Stimulated activated CD8-positive, alpha-beta memory T cell treated with anti-CD3 and anti-CD28 coated beads, Interleukin-2, amount 100 ng/mL, for 1 hour (primary cell): ENCODE measurements at places on chromosomes 16 and 17.

- no peak for DNase-seq
Measured at GRCh38 chr17:72425133-72425793, 304.4 kb downstream of the SOX9 start.

GRCh38 chr17:17387017-17387497, 83.9 kb downstream of the NT5M start:
- no peak for DNase-seq

DNA sequence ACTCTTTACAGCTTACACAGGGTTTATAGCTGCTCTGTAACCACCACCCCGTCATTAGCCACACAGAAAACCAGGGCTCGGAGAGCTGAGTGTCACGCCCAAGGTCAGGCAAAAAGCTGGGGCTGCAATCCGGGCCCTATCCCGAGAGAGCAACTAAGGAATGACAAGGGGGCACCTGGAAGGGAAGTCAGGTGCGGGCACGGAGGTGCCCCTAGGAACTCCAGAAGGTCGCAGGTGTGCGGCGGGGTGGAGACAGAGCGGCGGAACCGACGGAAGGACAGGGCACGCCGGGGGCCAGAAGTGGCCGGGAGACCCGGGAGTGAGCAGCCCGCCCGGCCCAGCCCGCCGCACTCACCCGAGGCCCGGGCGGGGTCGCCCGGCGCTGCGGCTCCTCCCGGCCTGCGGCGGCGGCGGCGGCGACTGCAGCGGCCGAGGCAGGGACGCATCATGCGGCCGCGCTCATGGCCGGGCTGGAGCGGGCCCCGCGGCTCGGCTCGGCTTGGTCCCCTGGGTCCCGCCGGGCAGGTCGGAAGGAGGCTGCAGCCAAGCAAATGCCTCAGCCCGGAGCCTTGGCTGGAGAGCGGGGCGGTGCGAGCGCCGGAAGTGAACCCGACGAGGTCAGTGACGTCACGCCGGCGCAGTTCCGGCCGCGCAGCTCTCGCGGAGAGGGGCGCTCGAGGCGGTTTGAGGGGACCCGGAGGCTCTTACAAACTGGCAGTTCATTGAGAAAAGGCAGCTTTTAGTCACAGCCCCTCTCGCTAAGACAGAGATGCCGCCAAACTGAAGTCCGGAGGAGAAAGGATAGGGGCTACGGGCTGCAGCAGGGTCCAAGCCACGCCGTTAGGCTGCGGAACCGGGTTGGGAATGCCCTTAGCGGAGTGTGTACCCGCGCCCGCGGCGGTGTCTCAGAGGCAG, at the start of gene ZDHHC7:
TSS of gene ZDHHC7 (minus strand) at position 605 of the 915 bp plus-strand sequence. CDS start 20,917 bp downstream, outside the sequence.
- peak; percentile 81 for DNase-seq

GRCh38 chr17:50767446-50767845, at the start of gene ANKRD40CL:
Gene ANKRD40CL (minus strand): TSS chr17:50767518. CDS start chr17:50766913, 605 bp downstream.
- DNase-seq: no peak

GRCh38 chr17:38591759-38592241, 14.0 kb downstream of the SRCIN1 start:
- DNase-seq: no peak

DNA sequence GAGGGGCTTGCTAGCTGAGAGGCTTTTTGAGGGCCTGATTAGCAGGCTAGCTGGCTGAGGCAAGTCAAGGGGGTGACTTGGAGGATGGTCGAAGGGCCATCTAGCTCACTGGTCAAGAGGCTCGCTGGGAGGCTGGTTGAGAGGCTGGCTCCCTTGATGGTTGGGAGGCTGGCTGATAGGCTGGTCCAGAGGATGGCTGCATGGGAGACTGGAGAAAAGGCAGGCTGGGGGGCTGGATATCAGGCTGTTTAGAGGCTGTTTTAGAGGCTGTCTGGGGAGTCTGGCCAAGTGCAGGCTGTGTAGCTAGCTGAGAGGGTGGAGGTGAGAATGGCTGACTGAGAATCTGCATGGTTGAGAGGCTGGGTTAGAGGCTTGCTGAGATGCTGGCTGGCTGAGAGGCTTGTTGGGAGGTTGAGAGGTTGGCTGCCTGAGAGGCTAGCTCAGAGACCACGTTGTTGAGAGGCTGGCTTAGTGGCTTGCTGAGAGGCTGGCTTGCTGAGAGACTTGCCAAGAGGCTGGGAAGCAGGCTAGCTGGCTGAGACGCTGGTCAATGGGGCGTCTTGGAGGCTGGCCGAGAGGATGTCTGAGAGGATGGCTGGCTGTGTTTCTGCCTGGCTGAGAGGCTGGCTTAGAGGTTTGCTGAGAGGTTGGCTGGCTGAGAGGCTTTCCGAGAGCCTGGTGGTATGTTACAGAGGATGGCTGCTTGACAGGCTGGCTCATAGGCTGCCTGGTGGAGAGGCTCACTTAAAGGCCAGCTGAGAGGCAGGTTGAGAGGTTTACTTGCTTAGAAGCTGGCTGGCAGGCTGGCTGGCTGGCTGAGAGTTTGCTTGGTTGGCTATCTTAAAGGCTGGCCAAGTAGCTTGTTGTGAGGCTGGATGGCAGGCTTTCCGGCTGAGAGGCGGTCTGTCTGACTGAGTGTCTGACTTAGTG, 36.6 kb upstream of the ACSM2B start:
- no peak for DNase-seq

- DNase-seq: no peak
Measured at GRCh38 chr16:55943267-55943666, 68.1 kb upstream of the CES5A start.

- DNase-seq: no peak
Measured at GRCh38 chr16:4372001-4372577, 441 bp downstream of the VASN start.

DNA sequence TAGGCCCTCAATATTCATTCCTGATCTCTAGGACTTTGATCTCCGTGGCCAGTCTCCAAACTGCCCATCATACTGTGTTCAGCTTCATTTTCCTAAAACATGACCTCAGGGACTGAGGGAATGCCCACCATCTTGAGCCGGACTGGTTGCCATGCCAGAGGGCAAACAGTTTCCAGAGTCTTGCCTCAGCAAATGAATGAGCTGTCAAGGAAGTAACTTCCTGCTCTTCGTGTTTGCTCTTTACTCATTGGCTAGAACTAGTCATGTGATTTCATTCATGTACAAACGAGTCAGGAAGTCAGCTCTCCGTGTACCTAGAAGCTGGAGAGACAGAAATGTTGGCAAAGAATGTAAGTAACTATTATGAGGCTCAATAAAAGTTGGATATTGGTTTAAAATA, 50.2 kb downstream of the ANKFN1 start:
- no peak for DNase-seq

DNA sequence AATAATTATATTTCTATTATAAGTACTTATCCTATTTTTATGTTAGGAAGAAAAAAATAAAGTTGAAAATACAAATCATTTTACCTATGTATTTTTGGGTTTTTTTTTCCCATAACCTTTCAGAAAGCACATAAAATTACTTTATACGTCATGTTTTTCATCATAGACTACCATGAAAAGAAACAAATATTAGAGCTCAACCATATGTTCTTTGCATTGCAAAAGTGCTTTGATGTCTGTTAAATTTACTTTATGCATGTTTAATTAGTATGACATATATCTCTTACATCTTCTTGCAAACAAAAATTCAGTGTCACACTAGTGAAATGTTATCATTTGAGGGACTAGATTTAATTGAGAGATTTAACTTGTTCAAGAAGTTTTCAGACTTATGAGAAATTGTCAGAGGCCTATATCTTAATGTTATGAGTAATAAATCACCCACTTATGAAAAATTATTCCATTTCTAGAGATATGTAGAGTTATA, 24.0 kb downstream of the BRIP1 start:
- no peak for DNase-seq

- DNase-seq: no peak
Measured at GRCh38 chr16:74745109-74745615, 29.5 kb downstream of the FA2H start.

DNA sequence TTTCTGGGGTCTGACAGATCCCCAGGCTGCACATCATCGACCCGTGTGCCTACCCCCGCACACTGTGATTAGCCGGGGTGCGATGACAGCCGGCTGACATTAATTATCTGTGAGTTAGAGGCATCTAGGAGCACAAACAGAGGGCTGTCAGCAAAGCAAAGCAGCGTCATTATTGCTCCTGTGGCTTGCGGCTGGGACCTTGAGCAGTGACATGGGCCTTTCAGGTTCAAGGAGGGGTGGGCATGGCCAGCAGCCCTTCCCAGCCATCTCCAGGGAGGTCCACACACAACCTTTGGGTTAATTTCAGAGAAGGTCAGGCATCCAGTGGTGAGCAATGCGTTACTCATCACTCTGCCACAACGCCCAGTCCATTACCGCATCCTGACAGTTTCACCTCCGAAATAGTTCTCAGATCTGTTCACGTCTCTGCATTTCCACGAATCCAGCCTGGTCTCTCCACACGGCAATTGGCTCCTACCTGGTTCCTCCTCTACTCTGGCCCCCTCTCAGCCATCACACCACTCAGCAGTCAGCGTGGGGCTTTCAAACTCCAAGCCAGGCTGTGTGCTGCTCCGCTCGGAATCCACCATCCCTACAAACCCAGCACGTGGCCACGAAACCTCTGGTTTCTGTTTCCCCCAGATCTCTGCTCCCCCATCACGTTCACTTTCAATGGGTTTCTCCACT, 249.7 kb upstream of the C16orf82 start:
- DNase-seq: no peak

DNA sequence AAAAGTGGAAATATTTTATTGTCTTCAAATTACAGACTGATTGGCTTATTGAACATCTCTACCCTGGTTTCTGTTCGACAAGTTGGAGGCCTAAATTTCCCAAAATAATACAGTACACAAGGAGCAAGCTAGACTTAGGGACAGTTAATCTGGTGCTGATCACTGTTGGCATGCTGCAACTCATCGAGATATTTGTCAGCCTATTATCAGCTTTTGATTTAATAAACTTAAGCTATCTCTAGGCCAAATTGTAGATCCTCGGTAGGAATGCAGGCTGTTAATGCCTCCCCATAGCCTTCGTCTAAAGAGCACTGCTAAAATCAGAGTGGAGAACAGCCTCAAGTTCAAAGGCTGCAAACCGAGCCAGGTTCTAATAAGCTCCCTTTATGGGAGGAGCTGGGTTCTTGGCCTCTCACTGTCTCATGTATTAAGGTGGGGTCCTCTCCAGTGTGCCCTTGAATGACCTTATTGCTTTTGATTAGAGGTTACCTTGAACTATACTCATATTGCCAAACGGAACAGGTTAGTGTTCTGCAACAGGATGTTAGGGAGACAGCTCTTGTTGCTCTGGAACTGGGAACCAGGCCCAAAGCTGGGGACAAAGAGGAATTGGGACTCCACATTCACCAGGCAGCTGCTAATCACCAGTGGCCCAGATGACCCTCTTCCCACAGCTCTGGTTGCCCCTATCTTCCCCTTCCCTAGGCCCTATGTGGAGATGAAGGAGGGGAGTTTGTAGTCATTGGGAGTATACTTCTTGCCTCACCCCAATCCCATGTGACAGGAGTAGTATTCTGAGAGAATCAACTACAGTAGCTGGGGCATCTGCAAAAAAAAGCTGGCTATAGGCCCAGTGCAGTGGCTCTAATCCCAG, 69.5 kb upstream of the NOL11 start:
- no peak for DNase-seq

GRCh38 chr16:868846-869822, 68.6 kb upstream of the GNG13 start:
- no peak for DNase-seq

DNA sequence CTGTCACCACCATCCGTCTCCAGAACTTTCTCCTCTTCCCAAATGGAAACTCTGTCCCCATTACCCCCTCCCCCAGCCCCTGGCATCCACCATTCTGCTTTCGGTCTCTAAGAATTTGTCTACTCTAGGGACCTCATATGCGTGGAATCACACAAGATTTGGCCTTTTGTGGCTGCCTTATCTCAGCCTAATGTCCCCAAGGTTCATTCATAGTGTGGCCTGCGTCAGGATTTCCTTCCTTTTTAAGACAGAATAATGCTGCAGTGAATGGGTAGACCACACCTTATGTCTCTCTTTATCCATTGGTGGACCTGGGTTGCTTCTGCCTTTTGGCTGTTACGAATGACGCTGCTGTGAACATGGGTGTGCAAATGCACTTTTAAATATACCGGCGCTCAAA, 139.7 kb upstream of the PLCG2 start:
- no peak for DNase-seq

DNA sequence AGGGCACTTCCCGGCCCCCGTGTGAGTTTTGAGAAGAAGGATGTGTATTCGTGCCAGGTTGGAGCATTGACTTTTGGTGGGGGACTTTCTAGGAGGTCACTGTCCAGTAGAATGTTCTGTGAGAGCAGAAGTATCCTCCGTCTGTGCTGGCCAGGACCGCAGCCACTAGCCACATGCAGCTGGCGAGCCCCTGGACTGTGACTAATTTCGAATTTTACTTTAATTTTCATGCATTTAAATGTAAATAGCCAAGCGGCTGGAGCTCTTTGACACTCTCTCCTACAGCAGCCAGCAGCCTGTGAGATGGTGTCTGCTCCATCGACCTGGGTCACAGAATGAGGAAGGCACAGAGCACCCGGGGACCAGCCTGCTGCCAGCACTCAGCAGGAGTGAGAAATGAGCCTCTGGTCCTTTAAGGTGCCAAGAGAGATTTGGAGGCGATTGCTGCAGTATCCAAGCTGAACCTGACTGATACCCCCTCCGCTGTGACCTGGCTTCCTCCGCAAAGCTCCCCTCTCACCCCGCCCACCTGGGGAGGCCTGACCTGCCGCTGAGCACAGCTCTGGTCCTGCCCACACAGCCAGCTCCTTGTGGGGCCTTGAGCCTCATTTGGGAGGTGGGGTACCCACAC, 7.8 kb downstream of the ATP2A3 start:
- no peak for DNase-seq

DNA sequence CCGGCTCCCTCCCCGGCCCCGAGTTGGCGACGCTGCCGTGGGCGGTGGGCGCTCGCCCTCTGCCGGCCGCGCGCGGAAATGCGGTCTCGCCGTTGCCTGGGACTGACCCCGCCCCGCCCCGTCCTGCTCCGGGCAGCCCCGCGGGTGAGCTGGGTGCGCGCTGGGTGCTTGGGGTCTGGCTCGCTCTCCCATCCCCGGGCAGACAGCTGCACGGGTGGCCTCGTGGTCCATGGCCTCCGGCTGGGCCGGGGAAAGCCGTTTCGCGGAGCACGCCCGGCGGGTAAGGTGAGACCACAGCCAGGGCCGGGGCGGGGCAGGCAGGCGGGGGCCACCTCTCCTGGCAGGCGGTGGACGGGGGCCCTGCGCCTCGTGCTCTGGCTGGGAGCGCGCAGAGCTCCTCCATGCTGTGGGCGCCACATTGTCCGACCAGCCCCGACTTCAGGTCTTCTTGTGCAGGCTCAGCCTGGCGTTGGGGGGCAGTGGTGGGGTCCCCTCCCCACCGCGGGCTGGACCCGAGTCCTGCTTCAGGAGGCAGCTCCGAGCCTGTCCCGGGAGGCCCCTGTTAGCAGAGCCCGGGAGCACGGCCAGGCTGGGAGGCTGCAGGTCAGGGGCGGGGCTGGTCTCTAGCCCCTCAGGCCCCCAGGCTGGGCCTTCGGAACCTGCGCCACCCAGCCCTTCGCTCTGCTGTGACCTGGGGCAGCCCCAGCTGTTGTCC, 7.0 kb upstream of the C1QTNF8 start:
- peak; percentile 43 for DNase-seq

- DNase-seq: no peak
Measured at GRCh38 chr17:21286066-21286770, 1.7 kb downstream of the MAP2K3 start.
